Right kidney (tissue), 9 donors: ENCODE measurements at places on chromosomes 2 and 18.

GRCh38 chr18:58670404-58671110 is 708 bp upstream of the MALT1 start:
- no peak for DNase-seq

DNA sequence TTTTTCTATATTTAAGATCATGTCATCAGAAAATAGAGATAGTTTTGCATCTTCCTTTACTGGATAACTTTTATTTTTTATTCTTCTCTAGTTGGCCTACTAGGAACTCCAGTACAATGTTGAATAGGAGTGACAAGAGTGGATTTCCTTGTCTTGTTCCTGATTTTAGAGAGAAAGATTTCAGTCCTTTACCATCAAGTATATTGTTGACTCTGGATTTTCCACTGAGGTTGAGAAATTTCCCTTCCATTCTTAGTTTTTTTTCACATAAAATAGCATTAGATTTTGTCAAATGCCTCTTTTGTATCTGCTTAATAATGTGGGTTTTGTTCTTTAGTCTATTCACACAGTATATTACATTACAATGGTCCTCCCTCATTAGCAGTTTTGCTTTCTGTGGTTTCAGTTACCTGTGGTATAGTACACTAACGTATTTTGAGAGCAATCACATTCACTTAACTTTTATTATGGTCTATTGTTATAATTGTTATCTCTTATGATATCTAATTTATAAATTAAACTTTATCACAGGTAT is 105.5 kb downstream of the THADA start:
- no peak for DNase-seq

DNA sequence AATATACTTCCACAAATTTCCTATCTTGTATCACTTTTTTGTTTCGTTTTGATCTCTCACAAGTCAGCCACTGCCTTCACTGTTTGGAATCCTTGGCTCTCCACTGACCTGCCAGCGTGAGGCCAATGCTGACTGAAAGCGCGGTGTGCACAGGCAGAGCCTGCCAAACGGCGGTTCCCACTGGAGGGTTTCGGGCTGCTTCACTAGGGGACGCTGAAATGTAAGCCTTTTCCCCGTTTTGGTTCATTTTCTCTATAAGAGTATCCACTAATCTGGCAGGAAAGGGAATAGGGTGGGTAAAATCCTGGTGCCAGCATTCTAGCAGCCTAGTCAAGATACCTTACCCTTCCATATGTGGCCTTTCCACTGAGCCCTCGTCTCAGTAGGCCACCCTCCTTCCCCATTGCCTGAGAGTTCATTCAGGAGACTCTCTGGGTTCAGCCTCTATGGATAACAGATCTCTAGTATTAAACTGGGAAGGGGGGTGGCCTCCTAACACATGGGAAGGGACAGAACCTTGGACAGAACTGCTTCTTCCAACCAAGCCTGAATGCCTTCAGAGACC is 91.5 kb downstream of the DYM start:
- no peak for DNase-seq

DNA sequence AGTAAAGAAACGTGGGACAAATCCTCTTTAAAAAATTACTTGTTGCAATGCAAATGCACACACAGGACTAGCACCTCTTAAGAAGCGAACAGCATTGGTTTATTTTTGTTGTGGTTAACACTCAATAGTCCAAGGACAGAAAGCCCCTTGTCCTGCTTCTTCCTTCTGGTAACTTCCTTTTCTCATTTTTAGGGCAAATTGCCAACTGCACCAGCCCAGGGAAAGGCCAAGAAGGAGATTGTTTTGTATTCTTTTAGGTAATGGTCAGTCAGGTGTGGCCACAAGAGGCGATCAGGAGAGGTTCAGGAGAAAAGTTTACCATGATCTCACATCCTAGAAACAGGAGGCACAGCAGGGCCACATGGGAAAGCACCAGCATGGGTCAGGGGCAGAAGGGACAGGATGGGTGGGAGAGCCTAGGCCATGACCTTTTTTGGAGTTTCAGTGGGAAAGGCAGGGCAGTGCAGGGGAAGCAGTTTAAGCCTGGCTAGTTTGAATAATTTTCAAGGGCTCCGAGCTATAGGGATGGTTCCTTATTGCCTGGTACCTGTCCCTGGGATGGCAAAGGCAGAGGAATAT is 73.0 kb downstream of the CHRNA1 start:
- DNase-seq: no peak

DNA sequence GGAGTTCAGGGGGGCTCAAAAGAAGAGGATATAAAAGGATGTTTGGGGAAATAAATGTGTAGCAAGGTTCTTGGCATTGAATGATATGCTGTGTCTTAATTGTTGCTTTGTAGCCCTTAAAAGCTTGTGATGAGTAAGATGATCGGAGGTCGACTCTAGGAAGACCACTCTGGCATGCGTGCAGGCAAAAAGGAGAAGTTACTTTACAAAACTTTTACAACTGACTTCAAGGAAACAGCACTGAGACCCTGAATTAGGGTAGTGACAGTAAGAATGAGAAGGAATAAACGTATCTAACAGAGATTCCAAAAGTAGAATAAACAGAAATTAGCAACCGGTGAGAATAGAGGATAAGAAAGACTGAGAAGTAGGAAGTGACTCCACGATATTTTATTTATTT is 228.7 kb upstream of the TANK start:
- DNase-seq: no peak

- peak; percentile 87 for DNase-seq
Observed at GRCh38 chr18:5294457-5295230, 882 bp downstream of the ZBTB14 start.

DNA sequence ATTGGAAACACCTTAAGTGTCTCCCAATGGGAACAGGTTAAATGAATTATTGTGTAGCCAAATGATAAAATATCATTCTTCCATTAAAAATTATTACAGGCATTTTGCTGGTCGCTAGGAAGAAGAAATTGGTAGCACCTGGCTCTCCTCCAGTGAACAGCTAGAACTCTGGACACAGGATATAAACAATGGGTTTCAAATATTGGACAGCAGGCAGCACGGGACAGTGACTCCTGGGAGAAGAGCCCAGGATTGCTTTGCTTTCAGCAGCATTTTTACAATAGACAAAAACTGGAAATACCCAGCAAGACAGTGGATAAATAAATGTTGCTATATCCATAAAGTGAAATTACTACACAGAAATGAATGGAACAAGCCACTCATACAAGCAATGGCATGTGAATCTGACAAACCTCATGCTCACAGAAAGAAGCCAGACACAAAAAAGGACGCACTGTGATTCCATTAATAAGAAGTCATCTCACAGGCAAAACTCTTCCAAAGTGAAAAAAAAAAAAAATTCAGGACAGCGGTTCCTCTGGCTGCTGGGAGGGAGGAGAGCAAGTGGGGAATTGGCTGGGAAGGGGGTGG is 50.5 kb downstream of the LAMA1 start:
- no peak for DNase-seq

DNA sequence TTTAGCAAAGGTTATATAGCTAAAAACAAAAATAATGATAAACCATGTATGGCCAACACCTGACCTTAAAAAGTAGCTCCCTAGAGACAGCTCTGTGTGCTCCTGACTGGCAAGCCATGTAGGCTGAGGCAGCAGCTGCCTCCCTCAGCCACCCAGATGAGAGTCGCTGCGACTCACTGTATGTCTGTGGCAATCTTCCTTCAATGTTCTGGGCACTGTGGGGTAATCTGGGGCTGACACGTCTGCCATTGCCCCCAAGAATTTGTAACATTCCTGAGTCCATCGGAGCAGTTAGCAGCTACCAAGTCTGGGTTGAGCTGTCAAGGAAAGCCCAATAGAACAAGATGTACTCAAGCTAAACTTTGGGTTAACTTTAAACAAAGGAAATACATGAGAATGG is 106.4 kb upstream of the DAPL1 start:
- DNase-seq: no peak

DNA sequence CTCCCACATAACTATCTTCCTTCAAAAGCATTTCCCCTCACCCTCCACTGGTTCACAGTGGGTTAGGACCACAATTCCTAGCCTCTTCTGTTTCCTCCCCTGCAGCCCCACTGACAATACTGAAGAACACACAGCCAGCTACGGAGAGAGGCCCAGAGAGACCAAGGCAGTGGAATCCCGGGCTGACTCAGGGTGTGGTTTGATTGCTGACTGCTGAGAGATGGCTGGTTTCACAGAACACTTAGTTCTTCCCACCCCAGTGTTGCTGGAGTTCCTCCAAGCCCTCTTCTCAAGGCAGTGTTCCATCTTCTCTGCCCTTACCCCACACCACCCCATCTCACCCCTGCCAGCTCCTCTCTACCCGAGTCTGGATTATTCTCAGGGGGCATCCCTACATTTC is 43.3 kb upstream of the ZFP36L2 start:
- DNase-seq: no peak

GRCh38 chr2:8666581-8666980 is 15.3 kb upstream of the ID2 start:
- DNase-seq: no peak

- no peak for DNase-seq
Observed at GRCh38 chr2:12440731-12441130, 276.0 kb upstream of the TRIB2 start.

DNA sequence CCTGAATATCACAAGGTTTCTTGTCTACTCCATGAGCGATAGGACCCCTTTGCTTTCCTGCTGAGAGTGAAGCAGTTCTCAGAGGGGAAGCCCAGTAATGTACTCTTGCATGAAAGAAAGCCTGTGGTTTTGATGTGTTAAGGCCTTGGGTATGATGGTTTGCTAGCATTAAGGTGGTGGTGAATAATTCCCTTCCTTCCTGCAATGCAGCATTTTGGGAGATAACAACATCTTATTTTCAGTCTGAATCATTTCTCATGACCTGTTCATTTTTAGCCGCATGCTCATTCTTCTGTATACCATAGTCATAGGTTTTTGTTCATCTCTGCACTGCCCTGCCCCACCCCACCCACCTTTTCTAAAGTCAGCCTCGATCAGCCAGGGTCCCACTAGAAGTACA is 66.2 kb downstream of the HNMT start:
- DNase-seq: no peak

DNA sequence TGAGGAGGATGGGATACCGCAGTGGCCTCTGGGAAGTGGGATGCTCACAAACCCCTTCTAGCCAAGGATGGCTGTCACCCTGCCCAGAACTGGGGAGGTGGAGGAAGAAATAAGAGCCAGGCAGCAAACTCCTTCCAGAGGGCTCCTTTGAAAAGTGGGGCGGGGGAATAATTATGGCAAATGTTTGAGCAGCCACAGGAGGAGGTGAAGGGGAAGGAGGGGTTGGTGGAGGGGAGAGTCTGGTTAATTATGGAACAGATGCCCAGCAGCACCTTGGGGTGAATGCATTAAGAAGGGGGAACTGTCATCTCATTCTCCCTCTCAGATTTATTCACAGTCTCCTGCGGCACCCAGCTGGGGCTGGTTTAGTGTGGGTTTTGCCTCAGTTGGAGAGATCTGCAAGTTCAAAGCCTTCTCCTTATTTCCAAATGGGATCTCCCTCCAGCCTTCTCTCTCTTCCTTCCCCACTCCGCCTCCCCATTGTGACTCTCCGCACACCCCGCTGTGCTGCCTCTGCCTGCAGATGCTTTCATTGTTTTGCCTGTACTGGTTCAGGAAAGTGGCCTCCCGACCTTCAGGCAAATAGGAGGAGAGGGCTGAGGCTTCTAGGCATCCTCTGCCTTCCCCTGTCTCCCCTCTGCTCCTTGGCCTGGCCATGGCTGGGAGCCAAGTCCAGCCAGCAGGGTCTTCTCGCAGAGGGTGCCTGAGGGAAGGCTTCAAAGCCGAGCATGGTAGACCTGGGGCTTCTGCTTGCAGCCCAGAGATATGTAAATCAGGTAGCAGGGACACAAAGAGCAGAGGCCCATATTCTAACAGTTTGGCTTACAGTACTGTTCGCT is 457.2 kb upstream of the MEX3C start:
- no peak for DNase-seq

DNA sequence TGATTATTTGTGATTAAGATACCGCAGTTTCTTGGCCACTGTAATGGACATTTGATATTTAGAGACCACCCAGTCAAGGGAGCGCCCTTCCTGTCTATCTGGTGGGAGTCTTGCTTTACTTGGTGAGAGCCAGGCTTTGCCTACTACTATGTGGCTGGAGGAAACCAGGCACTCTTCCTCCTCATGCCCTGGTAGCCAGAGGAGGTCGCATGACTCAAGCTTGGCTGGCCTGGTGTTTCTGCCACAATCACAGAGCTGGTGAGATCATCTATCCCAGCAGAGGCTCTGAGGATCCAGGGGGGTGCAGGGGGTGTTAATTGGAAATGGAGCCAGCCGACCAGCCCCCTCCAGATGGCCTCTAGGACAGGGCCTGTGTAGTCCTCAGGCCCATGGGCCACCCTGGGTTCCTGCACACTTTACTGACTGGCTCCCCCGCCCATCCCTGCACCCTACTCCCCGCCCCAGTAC is 46.8 kb upstream of the BIN1 start:
- DNase-seq: no peak

GRCh38 chr2:178012639-178013038 is 59.9 kb downstream of the PDE11A start:
- DNase-seq: no peak

- DNase-seq: no peak
Observed at GRCh38 chr2:64819361-64819760, 165.6 kb upstream of the SERTAD2 start.

DNA sequence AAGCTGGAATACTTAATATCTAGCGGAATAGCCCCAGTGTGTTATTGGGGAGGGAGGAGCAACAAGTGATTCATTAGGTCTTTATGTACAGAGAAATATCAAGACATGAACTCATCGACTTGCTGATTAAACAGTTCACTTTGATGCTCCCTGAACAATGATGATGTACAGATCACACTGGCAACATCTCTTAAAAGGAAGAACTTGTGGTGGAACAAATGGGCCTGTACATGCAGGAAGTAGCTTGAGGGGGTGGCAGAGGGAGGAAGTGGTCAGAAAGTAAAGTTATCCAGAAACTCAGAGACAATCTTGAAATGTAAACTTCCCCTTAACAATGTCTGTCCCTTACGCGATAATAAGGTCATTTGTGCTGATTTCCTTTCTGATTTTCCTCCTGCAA is 90.5 kb downstream of the NXPH2 start:
- DNase-seq: no peak

DNA sequence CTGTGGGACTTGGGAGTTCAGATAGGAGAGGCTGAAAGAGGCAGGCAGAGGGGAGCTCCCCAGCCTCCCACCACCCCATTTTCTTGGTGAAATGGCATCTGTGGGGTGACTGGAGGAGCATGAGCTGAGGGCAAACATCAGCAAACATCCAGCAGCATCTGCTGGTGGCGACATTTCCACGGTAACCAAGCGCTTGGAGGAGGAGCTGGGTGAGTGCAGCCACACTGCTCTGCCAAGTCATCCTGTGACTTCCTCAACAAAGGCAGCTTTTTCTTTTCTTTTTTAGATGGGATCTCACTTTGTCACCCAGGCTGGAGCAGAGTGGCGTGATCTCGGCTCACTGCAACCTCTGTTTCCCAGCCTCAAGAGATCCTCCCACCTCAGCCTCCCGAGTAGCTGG is 5.6 kb downstream of the TXNL4A start:
- DNase-seq: no peak
